ENCODE measurements at places on chromosomes 12 and 14.

- no peak for DNase-seq
Observed at GRCh38 chr14:55366271-55366670, 45.4 kb downstream of the ATG14 start.

DNA sequence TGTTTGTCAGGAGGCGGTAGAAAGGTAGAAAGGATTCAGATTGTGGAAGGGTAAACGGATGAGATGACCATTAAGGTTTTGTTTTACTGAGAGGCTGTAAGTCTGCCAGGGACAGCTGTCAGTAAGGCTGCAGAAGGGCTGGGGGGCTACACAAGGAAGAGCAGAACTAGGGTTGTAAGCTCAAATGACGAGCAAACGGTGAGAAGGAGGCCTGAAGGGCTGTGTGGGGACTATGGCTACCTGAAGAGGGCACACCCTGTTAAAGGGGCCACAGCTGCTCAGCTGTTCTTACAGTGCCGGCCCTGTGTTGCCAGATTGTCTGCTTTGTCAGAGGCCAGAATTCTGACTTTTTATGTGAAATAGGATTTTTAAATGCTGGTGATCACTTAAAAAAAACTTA, 19.1 kb downstream of the VASH1 start:
- no peak for DNase-seq

DNA sequence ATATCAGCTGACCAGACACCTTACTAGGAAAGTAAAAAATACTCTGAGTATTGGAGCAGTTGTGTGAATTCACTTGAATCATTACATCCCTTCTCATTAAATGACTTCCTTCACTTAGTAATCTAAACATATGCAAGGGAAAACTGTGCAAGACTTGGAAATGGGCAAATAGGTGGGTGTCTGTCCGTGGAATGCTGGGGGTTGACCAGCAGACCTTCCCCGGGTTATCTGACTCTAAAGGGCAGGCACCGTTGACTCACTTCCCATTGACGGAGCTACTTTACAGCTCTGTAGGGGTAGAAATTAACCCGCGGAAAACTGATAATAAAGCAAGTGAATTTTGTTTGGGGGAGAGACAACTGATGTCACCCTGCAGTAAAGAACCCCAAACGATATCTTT, 199.3 kb downstream of the TTC7B start:
- DNase-seq: no peak

DNA sequence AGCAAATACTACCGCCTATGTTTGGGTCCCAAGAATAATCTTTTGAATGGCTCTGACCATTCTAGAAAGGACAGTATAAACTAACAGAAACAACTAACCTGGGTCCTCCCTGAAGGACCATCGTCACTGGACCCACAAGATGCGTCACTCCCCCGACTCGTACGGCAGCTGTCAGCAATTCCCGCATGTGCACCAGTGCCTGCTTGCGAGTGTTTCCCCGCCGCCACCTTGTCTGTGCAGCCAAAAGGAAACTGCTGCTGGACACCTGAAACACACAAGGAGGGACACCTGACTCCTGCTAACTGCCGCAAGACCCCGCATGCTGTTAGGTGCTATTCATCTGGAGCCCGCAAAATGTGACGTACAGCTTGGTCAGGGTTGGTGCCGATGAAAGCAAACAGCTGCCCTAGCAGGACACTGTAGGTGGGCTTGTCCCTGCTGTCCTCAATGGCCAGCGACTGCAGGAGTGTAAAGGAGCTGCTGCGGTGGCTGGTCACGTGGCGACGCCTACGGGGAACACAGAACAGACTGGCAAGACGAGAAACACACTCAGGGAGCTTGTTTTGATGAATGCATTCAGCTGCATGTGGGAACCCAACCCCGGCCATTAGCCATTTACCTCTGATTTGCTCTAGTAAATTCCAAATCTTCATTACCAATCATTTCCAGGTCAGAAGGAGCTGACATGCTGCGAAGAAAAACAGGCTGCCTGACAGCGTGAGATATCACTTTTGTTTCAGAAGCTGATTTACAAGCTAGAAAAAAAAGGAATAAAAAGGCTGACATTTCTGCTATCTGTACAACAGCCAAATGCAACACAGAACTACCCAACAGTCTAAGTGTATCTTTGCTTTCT, 118.1 kb downstream of the TRAFD1 start:
- DNase-seq: no peak

GRCh38 chr12:50589650-50590435, 85.1 kb downstream of the DIP2B start:
- no peak for DNase-seq

DNA sequence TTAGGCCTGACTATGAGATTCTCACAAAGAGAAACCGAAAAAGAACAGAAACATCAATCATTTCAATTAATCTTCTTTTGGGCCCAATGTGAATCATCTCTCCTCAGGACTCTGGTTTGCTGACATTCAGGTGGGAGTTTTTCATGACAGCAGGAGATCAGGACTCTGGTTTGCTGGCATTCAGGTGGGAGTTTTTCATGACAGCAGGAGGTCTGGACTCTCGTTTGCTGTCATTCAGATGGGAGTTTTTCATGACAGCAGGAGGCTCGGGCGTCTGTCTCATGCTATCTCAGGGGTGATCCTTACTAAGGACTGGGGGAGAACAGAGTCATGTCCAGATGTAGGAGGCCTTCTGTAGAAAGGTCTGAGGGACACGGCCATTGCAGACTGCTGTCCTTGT, 40.1 kb upstream of the PARP11 start:
- DNase-seq: no peak

DNA sequence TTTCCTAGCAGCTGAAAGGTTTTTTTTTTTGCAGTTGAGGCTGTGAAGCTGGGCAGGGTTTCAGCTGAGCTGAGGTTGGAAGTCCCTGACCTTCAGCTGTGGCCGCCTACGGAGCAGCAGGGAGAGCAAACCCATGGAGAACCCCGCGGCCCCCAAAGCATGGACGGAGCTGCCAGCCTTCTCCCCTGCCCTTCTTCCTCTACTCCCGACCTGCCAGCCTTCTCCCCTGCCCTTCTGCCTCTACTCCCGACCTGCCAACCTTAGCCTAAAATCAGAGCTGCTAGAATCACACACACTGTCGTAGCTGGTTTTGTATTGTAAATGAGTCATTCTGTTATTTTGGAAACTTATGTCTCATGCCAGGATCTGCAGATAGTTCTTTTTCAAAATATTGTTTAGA, 74.6 kb downstream of the PPP2R5C start:
- no peak for DNase-seq

DNA sequence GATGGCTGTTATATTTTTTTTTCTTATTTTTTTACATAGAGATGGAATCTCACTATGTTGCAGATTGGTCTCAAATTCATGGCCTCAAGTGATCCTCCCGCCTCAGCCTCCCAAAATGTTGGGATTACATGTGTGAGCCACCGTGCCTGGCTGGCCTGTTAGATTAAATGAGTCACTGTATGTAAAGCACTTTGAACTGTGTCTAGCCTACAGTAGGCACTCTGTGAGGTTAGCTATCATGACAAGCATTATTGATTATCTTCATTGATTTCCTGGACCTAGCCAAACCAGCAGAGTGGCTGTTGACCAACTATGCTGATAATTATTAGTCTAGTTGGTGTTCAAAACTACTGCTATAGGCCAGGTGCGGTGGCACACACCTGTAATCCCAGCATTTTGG, 42.6 kb downstream of the ARF6 start:
- DNase-seq: no peak

All from activated T-helper 1 cell treated with Interleukin-2 at 50 U/mL for 16 hours (primary cell).